ENCODE measurements at places on chromosomes 6 and 20.

DNA sequence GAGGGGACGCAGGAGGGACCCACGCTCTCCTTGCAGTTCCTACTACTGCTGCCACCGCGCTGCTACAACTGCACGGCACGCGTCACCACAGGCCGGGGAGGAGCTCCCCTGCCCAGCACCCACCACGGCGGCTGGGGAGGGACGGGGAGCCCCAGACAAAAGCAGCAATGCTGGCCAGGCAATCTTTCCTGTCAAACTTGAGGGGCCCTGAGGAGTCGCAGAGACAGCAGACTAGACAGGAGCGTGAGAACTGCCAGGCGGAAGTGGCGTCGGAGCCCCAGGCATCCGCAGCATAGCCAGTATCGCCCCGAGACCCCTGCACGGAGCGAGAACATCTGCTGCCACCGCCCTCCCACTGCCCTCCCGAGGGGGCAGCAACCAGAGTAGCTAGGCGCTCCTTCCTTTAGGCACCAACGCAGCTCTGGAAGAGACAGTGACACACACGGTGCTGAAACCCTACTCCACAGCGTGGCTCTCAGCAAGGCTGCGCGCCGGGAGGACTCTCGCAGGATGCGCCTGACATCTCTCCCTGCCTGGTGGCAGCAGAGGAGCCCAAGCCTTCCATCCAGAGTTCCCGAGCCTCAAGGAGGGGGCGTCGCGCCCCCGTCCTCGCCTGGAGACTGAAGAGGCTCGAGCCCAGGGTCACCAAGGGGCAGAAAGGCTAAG is 2.2 kb downstream of the TAF4 start:
- DNase-seq: no peak

- no peak for DNase-seq
These were observed 49.9 kb downstream of the RIN2 start for GRCh38 chr20:19807946-19808330.

DNA sequence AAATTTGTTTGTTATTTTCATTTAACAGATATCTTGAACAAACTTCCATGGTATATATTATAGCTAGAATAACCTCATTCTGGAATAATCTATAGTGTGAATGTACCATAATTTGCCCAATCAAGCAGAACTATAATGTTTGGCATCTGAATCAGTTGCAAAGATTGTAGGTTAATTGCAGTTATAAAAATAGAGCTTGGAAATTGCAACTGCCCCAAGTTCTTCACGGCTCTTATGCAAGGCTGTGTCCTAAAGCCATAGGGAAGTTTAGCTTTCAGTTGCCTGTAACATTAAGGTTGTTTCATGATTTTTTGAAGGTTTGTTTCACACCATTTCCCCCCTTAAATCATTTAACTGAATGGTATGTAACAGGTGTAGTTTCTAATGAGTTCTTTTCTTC is 19.4 kb downstream of the NQO2 start:
- DNase-seq: no peak

GRCh38 chr20:6012179-6012578 is 41.7 kb downstream of the LRRN4 start:
- DNase-seq: no peak

DNA sequence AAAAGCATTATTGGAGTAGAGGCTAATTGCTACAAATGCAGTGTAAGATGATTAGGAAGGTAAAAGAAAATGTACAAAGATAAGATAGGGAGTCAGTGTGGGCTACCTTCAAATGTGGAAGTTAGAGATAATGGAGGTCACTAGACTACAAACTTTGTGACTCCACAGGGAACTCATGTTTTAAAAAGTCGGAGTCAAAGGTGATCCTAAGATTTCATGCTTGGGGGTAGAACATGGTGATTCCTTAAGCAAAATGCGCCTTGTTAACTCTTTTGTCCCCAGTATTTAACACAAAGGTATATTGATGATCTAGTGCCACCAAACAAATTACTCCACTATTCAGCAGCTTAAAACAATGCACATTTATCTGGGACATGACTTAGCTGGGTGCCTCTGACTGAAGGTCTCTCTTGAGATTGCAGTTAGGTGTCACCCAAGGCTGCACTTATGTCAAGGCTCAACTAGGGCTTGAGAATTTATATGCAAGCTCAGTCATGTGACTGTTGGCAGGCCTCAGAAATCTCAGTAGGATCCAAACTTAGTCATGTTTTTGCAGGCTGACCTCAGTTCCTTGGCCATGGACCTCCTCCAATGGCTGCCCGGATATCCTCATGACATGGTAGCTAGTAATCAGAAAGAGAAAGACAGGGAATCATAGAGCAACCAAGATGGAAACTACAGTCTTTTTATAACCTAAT is 11.4 kb upstream of the SNX9 start:
- no peak for DNase-seq

DNA sequence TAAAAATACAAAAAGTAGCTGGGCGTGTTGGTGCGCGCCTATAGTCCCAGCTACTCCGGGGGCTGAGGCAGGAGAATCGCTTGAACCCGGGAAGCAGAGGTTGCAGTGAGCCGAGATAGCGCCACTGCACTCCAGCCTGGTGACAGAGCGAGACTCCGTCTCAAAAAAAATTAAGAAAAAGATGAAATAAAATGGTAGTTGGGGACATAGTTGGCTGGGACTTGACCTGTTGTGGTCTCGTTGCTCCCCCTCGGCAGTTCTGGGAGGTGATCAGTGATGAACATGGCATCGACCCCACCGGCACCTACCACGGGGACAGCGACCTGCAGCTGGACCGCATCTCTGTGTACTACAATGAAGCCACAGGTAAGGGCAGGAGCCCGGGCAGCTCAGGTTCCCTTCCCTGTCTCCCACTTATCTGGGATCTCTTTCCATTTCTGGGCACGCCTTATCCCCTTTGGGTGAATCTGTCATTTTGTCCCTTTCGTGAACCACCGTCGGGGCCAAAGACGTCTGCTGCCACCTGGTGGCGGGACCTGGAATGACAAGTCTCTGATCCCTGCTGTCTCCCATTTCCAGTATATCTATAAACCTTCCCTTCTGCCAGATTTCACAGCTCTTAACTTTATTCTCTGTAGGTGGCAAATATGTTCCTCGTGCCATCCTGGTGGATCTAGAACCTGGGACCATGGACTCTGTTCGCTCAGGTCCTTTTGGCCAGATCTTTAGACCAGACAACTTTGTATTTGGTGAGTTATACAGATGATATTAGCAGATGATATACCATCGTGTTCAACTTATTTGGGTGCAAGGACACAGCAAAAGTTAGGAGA is 2.3 kb downstream of the TUBB start:
- peak; percentile 57 for DNase-seq
